Foreskin fibroblast (primary cell): ENCODE measurements at places on chromosomes 12 and 14.

- no peak for DNase-seq
Observed at GRCh38 chr12:15270591-15270990, 49.4 kb upstream of the RERG start.

DNA sequence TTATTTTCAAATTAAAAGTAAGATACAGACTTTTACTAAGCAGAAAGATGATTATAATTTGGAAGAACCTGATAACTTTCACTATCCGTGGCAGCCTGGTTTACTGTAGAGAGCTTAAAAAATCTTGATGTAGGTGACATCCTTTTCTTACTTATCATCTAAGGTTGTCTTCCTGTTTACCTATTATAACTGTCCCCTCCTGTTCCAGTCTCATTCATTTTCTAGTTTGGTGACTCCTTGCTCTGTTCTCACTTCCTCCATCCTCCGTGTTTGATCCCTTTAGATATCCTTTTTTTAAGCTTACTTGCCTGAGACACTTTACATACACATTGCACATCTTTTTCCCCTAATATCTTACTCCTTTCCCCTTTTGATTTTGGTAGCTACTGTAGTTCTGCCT is 27.5 kb downstream of the CCDC91 start:
- DNase-seq, result no peak

DNA sequence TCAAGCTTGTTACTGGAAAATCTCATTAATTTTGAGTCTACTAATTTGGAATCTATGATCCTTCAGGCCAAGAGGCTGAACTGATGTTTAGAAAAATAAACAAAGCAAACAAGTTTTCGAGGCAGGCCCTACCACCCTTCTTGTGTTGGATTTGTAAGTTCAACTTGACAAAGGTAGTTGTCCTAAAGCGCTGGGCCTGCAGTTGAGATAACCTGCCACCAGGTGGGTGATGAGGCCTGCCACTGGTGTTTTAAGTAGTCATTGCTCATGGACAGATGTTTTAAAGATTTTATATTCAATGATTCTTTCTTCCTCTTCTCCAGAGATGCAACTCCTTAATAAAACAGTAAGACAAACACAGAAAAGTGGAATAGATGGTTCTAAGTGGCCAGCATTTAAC is 19.4 kb downstream of the ACVRL1 start:
- peak; percentile 47 for DNase-seq

DNA sequence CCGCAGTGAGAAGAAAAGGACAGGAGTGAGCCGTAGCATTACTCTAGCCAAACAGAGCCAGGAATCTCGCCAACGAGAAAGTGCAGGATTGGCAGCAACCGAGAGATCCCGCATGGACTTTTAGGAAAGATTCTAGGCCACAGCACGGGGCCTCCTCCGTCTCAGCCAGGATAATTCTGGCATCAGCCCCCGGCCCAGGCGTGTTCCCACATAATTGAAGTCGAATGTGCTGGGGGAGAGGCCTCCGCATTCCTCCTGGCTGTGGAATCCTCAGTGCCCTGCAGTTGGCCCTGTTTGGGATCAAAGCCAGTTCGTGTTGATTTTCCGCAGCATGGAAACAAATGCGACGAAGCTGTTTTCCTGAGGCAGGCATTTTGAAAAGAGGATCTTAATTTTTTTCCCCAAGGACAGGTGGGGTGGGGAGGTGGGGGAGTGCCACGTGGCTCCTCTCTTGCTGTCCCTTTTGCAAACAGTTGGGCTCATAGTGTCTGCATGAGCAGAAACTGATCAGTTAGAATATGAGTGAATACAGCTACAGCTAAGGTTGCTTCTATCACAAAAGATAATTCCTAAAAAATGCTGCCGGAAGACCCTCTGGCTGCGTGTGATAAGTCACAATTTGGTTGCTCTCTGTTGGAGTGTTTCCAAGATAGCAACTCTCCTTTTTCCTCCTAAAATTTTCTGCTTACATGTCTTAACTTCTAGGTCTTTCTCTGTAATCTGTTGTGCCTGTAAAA is 37.3 kb upstream of the ATXN2 start:
- DNase-seq, result peak; percentile 88

GRCh38 chr12:30806989-30807694 is 52.4 kb upstream of the CAPRIN2 start:
- peak; percentile 61 for DNase-seq

DNA sequence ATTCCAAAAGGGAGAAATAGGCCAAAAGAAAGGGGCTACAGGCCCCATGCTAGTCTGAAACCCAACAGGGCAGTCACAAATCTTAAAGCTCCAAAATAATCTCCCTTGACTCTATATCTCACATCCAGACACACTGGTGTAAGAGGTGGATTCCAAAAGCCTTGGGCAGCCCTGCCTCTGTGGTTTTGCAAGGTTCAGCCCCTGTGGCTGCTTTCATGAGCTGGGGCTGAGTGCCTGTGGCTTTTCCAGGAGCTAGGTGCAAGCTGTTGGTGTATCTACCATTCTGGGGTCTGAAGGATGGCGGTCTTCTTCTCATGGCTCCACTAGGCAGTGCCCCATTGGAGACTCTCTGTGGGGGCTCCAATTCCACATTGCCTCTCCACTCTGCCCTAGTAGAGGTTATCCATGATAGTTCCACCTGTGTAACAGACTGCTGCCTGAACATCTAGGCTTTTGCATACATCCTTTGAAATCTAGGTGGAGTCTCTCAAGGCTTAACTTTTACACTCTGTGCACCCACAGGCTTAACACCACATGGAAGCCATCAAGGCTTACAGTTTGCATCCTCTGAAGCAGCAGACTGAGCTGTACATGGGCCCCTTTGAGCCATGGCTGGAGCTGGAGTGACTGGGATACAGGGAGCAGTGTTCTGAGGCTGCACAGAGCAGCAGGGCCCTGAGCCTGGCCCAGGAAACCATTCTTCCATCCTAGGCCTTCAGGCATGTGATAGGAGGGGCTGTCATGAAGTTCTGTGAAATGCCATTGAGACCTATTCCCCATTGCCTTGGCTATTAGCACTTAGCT is 66.5 kb upstream of the ABCD2 start:
- DNase-seq, result no peak

GRCh38 chr14:24430143-24430681 is 458 bp downstream of the KHNYN start:
- peak; percentile 85 for DNase-seq

- no peak for DNase-seq
Observed at GRCh38 chr14:61616524-61617185, 78.7 kb upstream of the HIF1A start.

DNA sequence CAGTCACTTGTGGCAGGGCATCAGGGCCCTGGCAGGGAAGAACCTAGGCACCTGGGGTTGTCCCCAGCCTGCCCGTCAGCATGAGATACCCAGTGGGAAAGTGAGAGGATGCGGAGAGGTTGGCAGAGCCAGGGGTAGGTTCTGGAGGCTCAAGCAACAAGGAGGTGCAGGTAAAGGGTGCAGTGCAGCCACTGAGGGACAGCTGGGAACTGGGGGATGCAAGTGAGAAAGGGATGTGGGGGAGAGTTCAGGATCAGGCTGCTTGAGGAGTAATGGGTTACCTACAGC is 18.7 kb downstream of the VASH1 start:
- DNase-seq, result no peak

GRCh38 chr12:91835693-91836092 is 310.0 kb downstream of the BTG1 start:
- DNase-seq, result no peak

DNA sequence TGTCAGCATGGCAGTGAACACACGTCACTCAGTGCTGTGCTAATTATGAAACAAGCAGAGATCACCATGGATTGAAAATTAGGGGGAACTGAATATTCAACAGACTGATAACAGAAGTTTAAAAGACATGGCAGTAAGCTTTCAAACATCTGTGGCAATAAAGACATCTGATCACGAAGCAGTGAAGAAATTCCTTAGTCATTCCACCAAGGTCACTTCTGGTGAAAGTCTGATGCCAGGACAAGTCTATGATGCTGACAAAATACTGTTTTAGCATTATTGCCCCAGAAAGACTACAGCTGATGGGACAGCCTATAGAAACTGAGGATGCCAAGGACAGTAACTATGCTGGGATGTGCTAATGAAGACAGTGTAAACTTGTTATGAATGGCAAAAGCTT is 126.9 kb upstream of the RBM19 start:
- peak; percentile 27 for DNase-seq

GRCh38 chr12:54018468-54018984 is 9.7 kb upstream of the HOXC6 start:
- DNase-seq, result no peak

DNA sequence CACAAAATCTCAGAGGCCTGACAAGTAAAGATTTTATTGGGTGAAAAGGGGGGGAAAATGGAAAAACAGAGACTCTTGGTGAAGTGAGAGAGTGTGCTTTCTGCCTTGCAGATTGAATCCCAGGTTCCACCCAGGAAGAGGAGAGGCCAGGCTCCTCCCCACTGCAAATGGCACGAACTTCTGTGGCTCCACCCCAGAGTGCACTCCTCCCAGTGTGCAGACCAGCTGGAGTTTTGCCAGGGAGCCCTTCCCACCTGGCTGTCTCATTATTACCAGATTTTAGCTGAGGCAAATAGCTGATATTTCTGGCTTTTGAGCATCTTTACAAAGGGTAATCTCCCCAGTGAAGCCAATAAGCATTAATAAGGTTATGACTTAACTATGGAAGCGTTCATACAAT is 51.9 kb downstream of the TESPA1 start:
- DNase-seq, result no peak

DNA sequence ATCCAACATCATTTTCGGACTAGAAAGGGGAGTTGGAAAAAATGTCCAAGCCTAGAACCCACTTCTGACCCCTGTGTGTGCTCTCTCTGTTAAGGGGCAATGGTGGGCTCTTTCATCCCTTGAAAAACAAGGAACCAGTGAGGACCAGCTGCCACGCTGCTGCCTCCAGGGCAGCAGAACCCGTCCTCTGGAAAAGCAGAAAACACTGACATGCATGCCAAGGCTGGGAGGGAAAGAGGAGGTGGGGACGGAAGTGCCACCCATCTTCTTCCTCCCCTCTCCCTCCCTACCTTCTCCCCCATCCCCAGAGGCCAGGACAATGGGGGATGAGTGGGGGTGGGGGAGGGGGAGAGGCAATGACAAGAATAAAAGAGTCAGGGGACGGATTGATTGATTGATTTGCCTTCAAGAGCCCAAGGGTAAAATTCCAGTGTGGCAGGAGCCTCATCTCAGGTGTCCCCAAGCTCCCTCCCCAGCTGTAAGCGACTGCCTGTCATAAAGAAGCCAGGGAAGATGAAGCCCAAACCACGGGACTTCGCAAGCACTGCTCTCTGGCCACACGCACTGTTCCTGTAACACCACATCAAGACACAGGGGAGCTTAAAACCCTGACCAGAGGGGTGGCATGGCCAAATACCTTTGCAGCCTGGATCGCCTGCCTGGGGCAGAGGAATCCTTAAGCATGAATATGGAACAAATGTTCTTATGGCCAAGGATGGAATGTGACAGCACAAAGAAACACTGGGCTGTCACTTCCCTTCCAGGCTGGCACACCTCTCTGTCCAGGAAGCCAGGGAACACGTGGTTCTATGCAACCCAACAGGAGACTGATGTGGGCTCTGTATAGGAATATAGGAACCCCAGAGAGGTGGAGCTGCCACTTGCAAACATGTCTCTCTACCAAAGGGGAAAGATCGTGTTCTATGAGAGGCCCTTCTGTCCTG is 38.9 kb upstream of the BDKRB2 start:
- DNase-seq, result no peak

DNA sequence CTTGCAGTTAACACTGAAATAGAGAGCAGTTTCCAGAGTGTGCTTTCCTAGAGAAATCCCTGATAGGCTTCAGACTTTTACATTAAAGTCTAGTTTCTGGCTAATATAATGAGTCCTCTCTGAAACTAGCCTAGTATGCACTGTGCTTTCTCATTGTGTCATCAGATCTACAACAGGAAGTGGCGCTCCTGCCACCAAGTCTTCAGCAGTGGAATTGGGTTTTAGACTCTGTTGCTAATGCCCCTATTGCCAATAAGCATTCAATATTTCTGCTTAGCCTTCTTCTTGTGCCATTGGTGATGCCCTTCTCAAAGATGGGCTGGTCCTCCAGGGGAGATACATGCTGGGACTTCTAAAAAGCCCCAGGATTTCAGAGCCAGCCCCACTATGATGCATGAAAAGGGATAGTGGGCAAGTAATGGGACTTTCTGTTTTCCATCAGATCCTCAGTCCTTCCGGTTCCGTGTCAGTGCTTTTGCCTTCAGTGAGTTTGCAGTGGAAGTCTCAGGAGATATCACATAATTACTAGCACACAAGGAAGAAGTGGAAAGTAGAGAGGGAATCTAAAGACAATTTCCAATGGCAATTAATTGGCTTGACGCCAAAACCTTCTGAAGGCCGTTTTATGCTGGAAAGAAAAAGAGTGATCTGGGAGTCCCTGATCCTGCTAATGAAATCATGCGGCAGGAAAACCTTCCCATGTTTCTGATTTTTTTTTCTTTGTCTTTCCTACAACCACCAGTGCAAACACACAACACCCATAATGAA is 50.0 kb downstream of the SSPN start:
- DNase-seq, result no peak

DNA sequence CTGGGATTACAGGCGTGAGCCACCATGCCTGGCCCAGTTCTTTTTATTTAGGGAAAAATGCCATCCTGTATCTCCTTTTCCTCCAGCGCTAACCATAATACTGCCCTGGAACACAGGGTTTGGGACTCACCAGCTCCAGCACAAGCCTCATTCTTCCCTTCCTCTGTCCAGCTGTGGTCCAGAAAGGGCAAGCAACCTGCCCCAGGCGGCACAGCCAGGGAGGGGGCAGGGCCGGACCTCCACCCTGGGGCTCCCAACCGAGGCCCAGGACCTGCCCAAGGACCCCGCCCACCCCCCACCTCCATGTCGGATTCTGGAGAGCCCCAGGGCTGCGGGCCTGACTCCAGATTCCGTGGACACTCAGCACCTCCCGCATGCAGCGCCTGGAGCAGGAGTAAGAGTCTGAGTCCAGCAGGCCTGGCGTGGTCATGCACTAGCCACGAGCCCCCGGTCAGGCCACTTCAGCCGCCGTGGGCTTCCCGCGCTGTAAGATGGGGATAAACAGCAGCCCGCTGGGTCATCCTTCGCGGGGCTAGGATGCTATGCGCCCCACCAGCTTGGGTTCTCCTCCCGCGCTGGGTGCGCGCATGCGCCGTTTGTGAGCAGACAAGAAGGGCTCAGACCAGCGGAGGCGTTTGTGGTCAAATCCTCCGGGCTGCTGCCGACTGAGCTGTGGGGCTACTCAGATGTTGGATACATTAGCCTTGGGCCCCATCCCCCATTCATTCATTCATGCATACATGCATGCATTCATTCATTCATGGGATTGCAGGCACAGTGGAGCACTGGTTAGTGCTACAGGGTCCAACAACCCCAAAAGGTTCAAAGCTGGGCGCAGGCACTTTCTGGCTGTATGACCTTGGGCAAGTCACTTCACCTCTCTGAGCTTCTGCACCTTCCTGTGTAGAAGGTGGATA is 16.3 kb downstream of the TMEM119 start:
- no peak for DNase-seq

DNA sequence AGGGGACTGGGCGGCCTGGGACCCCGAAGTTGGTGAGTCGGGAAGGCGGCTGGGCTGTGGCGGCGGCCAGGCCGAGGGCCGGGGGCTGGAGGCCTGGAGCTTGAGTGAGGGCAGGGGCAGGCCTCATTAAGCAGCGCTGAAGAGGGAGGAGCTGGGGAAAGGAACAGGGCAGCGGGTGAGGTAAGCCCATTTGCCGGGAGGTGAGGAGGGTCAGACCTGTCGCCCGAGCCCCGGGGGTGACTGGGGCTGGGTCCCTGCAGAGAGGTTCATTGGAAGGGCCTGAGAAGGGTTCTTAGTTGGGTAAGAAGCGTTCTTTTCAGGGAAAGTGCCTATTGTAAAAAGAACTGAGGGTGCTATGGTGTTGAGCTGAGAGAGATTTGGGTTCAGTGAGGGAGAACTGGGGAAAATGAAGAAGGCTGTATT is 441 bp downstream of the RAB5B start:
- peak; percentile 29 for DNase-seq

- DNase-seq, result peak; percentile 53
Observed at GRCh38 chr12:114499338-114499737, 93.4 kb upstream of the TBX5 start.
